Activated CD4-positive, alpha-beta T cell treated with anti-CD3 and anti-CD28 coated beads, Interleukin-2, amount 10 ng/mL, durations not matched to agents 24 days and 14 days (primary cell): ENCODE measurements at places on chromosomes 1 and 21. TPM values are rescaled to one million over a fixed set of nuclear protein-coding genes. Genes with fewer than 3 reads are reported as not detected.

GRCh38 chr1:209445576-209445975, 137.9 kb upstream of the CAMK1G start:
- no peak for DNase-seq
- H3K36me3 ChIP-seq = no peaks in the 10 kb centered on the region
- H3K4me3 ChIP-seq = no peak overlapping the region
- no peaks in the 10 kb centered on the region for H3K4me1 ChIP-seq
- H3K27me3 ChIP-seq = peaks cover 3% of the 10 kb centered on the region

DNA sequence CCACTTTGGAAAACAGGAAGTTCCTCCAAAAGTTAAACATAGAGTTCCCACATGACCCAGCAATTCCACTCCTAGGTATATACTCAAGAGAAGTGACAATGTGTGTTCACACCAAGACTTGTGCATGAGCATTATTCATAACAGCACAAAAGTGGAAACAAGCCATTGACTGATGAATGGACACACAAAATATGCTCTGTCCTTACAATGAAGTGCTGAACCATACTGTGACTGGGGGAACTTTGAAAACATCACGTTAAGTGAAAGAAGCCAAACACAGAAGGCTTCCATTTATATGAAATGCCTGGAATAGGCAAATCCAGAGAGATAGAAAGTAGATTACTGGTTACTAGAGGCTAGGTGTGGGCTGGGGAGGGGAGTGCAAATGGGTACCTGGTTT, 150.3 kb downstream of the ZSCAN20 start:
- no peak overlapping the region for H3K4me3 ChIP-seq
- peaks cover 13% of the 10 kb centered on the region for H3K27me3 ChIP-seq
- no peaks in the 10 kb centered on the region for H3K36me3 ChIP-seq
- DNase-seq = no peak
- H3K27ac ChIP-seq = no peak overlapping the region

The ELF3 gene
- total RNA-seq = 0.14 and 0.68 TPM in 2 replicates

DNA sequence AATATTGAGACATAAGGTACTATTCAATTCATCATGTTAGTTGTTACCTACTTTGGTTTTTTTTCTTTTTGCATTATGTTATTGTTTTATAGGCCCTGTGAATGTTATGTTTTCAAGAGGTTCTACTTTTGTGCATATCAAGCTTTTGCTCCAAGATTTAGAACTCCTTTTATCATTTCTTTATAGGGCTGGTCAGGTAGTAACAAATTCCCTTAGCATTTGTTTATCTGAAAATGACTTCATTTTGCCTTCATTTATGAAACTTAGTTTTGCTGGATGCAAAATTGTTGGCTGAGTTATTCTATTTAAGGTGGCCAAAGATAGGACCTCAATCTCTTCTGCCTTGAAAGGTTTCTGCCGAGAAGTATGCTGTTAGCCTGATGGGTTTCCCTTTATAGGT, 21.3 kb upstream of the MAB21L3 start:
- peaks cover 21% of the 10 kb centered on the region for H3K27me3 ChIP-seq
- H3K4me3 ChIP-seq = no peak overlapping the region
- no peak overlapping the region for H3K27ac ChIP-seq
- H3K36me3 ChIP-seq = no peaks in the 10 kb centered on the region
- DNase-seq = no peak

- no peak overlapping the region for H3K27ac ChIP-seq
- H3K4me1 ChIP-seq = peaks cover 6% of the 10 kb centered on the region
- no peak overlapping the region for H3K4me3 ChIP-seq
- no peak for DNase-seq
- H3K36me3 ChIP-seq = peaks cover 2% of the 10 kb centered on the region
- peaks cover 20% of the 10 kb centered on the region for H3K27me3 ChIP-seq
Observed at GRCh38 chr21:46171585-46171984, 12.7 kb downstream of the SPATC1L start.

- H3K27ac ChIP-seq = no peak overlapping the region
- no peak overlapping the region for H3K4me3 ChIP-seq
- no peaks in the 10 kb centered on the region for H3K4me1 ChIP-seq
- DNase-seq = no peak
Observed at GRCh38 chr1:112307930-112308591, 88.0 kb upstream of the CTTNBP2NL start.

- peaks cover 4% of the 10 kb centered on the region for H3K27me3 ChIP-seq
- H3K36me3 ChIP-seq = no peaks in the 10 kb centered on the region
- no peak overlapping the region for H3K27ac ChIP-seq
- H3K4me1 ChIP-seq = peaks cover 6% of the 10 kb centered on the region
Observed at GRCh38 chr21:43190951-43191350, 22.1 kb downstream of the CRYAA start.

DNA sequence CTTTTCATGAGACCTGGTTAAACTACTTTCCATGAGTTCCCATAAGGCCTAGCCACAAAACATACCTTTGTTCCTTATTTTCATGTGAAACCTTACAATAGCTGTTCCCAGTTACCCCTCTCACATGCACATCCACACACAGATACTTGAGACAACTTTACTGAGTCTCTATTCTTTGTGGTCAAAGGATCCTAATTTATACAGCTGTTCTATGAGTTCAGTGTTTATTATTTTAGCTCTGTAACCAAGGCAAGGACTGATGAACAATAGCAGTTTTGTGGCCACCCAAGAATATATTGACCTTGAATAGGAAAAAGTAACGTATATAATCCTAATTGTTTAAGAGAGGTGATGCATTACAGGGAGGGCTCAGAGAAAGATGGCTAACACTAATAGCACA, 160.5 kb upstream of the CACYBP start:
- H3K27ac ChIP-seq = no peak overlapping the region
- peaks cover 2% of the 10 kb centered on the region for H3K4me1 ChIP-seq
- no peaks in the 10 kb centered on the region for H3K36me3 ChIP-seq
- no peak for DNase-seq
- no peak overlapping the region for H3K4me3 ChIP-seq
- H3K27me3 ChIP-seq = no peaks in the 10 kb centered on the region

GRCh38 chr1:183080406-183080805, 57.2 kb downstream of the LAMC1 start:
- DNase-seq = no peak
- H3K27ac ChIP-seq = no peak overlapping the region
- no peaks in the 10 kb centered on the region for H3K36me3 ChIP-seq
- no peak overlapping the region for H3K4me3 ChIP-seq
- no peaks in the 10 kb centered on the region for H3K4me1 ChIP-seq
- peaks cover 16% of the 10 kb centered on the region for H3K27me3 ChIP-seq

DNA sequence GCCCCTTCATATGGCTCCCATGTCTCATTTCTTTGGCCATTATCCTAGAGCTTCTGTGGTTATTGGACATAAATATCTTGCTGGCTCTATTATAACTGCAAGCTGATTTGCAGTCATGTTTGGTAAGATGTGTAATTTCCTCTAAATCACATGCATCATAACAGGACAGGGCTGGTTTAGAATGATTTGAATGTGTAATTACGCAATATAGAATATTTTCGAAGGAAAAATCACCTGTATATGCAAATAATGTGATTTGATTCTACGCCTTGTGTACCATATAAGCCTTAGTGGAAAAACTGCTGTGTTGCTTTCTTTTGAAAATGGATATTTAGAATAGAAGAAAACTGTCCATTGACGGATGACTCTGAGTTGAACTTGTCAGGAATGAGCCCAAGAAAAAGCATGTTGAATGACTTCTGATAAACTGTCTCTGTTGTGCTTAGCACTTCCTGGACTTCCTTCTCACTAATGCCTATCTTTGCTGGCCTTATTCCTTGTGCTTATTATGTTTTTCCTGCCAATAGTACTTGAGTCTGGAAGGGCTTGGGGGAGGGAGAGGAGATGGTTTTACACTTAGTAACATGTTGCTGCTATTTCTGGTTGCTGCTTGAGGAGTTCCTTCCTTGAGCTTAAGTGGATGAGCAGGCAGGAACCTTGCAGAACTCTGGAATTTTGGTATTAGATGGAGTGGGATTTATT, 6.5 kb downstream of the CACHD1 start:
- H3K4me1 ChIP-seq = peaks cover 2% of the 10 kb centered on the region
- H3K36me3 ChIP-seq = no peaks in the 10 kb centered on the region
- DNase-seq = no peak
- no peak overlapping the region for H3K4me3 ChIP-seq
- no peak overlapping the region for H3K27ac ChIP-seq
- H3K27me3 ChIP-seq = peaks cover 37% of the 10 kb centered on the region

DNA sequence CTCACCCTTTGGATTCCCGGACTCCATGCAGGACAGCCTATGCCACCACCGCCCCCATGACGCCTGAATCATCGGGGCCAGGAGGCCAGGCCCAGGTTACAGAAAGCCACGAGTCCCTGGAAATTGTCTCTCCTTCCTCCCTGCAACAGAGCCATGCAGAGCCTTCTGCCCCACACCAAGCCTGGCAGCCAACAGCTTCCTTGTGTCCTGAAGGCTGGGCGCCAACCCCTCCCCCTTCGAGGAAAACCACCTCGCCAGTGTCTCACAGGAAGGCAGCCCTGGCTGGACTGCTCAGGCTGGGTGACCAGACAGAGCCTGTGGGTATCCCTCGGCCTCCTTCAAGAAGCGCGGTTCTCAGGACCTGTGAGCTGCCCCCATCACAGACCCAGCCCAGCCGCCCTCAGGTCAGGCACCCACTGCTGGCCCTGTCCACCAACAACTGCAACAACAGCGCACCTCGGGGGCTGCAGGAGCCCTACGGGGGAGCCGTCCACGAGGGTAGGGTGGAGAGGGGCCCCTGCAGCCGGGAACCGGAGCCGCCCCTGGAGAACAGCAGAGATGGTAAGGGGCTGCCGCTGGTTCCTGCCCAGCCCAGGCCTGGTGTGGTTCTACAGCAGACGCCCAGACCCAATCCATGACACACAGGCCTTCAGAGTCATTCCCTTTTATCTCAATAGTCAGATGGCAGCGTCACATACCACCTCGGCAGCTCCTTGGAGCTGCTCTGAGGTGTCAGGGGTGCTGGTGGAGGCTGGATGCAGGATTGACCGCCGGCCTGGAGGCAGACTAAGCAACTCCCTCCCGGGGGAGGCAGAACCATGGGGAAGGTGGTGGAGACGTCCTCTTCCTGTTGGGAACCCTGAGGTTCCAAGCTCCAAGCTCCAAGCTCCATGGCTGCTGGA, 23.7 kb downstream of the KIAA1614 start:
- no peak overlapping the region for H3K4me3 ChIP-seq
- no peaks in the 10 kb centered on the region for H3K36me3 ChIP-seq
- H3K27me3 ChIP-seq = peaks cover 5% of the 10 kb centered on the region
- no peak for DNase-seq
- peaks cover 9% of the 10 kb centered on the region for H3K4me1 ChIP-seq
- no peak overlapping the region for H3K27ac ChIP-seq

GRCh38 chr21:38790961-38791360, 14.8 kb upstream of the ETS2 start:
- H3K27ac ChIP-seq = no peak overlapping the region
- H3K4me3 ChIP-seq = no peak overlapping the region
- peaks cover 7% of the 10 kb centered on the region for H3K4me1 ChIP-seq
- DNase-seq = no peak

DNA sequence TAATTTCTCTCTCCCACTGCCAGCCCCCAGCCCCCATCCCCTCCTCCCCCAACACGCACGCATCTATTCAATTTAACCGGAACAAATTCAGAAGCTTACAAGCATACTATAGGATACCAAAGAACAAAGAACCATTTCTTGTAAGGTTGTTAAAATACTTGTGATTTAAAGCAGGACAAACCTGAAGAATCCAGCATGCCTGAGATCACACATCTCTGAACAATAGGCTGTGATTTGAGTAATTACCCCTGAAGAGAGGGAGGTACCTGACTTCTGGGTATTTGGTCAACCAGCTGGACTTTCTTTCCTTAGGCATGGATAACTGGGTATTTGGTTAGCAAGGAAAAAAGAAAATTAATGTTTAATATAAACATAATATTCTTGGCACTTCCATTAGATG, 105.1 kb downstream of the NMNAT2 start:
- no peaks in the 10 kb centered on the region for H3K36me3 ChIP-seq
- H3K4me3 ChIP-seq = no peak overlapping the region
- no peak overlapping the region for H3K27ac ChIP-seq
- H3K27me3 ChIP-seq = no peaks in the 10 kb centered on the region
- DNase-seq = no peak
- peaks cover 6% of the 10 kb centered on the region for H3K4me1 ChIP-seq

- no peak overlapping the region for H3K27ac ChIP-seq
- no peak for DNase-seq
- peaks cover 26% of the 10 kb centered on the region for H3K27me3 ChIP-seq
- no peaks in the 10 kb centered on the region for H3K36me3 ChIP-seq
- H3K4me3 ChIP-seq = no peak overlapping the region
Observed at GRCh38 chr1:2053217-2053616, 3.0 kb downstream of the PRKCZ start.

The MRPL39 gene
- 63.2 and 66.0 TPM in 2 replicates for total RNA-seq

The AQP10 gene
- not detected in 2 replicates for total RNA-seq

GRCh38 chr21:34919406-34919805, 129.7 kb downstream of the RUNX1 start:
- H3K27ac ChIP-seq = no peak overlapping the region
- no peak overlapping the region for H3K4me3 ChIP-seq
- peaks cover 18% of the 10 kb centered on the region for H3K4me1 ChIP-seq

DNA sequence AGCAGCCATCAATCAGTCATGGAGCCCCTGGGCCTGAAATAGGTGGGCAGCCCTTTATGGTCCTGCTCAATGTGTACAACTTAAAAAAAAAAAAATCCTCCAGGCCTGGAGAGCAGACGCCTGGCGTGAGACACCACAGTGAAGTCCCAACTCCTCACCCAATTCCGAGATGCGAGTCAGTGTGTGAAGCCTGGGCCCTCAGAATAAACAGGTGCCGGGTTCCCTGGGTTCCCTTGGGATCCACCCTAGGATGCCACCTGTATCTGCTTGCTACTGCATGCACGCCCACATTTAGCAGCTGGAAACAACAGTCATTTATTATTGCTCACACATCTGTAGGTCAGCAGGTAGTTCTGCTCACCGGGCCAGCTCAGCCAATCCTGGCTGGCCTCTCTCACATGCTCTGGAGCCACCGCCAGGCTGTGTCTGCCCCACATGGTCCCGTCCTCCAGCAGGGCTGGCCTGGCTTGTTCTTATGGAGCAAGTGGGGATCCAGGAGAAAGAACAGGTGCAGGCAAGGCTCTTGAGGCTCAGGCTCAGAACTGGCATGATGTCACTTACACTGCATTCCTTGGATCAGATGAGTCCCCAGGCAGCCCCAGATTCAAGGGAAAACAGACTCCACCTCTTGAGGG, 172.7 kb downstream of the NPHP4 start:
- H3K27me3 ChIP-seq = no peaks in the 10 kb centered on the region
- no peak for DNase-seq
- H3K4me1 ChIP-seq = no peaks in the 10 kb centered on the region
- no peak overlapping the region for H3K4me3 ChIP-seq
- H3K36me3 ChIP-seq = no peaks in the 10 kb centered on the region

DNA sequence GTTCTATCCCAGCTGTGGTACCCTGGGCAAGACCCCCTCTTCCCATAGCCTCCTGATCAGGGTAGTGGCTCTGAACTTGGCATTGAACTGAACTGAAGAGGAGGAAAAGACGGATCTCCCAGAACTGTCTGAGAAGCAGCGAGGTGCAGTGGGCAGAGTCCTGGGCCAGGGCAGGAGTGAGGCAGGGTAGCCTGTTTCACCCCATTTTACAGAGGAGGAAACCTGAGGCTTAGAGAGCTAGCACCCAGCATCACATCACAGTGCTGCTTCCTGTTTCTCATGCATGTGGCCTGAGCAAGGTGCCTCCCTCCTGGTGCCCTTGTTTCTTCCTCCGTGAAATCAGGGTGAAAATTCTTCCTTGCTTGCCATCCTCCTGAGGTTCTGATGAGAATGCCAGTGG, 17.1 kb downstream of the ZNF362 start:
- peaks cover 17% of the 10 kb centered on the region for H3K4me1 ChIP-seq
- H3K4me3 ChIP-seq = no peak overlapping the region
- peak overlapping the region; percentile 42 for H3K27ac ChIP-seq
- peaks cover 3% of the 10 kb centered on the region for H3K36me3 ChIP-seq
- no peaks in the 10 kb centered on the region for H3K27me3 ChIP-seq
- DNase-seq = no peak
